Activated CD4-positive, CD25-positive, alpha-beta regulatory T cell treated with anti-CD3 and anti-CD28 coated beads, Interleukin-2, amount 50 U/mL, for 72 hours (primary cell): ENCODE measurements at places on chromosomes 12 and 14.

- no peak for DNase-seq
These were observed 1.9 kb upstream of the KDM2B start for GRCh38 chr12:121582583-121583333.

- no peak for DNase-seq
These were observed 112.0 kb downstream of the ANO6 start for GRCh38 chr12:45327823-45328383.

- DNase-seq = no peak
These were observed 83.1 kb downstream of the KICS2 start for GRCh38 chr12:64139021-64139420.

- DNase-seq = no peak
These were observed 387.5 kb downstream of the BCAT1 start for GRCh38 chr12:24561411-24561871.

GRCh38 chr14:75738192-75738591 lies 77.1 kb downstream of the TTLL5 start:
- DNase-seq = no peak

DNA sequence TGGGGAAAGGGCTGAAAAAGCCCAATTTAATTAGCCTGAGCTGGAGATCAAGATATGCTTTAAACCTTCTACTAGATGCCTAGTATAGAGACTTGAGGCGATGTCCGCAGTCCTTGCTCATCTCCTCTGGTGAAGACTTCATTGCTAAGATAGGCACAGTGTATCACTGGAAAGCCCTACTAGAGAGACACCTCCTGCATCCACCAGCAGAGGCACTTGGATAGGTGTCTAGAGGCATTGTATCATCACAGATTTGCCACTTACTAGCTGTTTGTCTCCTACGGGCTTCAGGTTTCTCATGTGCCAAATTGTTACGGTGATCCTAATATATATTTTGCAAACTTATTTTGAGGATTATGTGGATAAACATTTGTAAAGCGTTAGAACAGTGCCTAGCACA lies 1048.5 kb downstream of the GALC start:
- DNase-seq = no peak

DNA sequence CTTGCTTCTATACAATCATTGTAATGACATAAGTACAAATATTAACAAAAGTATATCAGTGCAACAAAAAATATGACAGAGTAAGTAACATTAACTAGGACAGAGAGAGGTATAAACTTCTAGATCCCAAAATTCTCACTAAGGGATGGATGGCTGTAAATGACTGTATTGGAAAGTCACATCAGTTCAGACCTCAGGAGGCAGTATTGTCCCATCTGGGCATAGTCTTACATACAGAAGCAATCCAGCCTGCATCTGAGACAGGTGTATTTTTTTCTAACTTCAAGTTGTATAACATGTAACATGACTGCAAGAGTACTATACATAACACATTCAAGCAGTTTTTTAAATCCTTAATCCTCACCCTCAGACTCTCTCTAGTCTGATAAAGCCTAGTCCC lies 99.0 kb downstream of the GARIN6 start:
- DNase-seq = no peak

GRCh38 chr12:132399092-132400010 lies 70.0 kb upstream of the GALNT9 start:
- no peak for DNase-seq

DNA sequence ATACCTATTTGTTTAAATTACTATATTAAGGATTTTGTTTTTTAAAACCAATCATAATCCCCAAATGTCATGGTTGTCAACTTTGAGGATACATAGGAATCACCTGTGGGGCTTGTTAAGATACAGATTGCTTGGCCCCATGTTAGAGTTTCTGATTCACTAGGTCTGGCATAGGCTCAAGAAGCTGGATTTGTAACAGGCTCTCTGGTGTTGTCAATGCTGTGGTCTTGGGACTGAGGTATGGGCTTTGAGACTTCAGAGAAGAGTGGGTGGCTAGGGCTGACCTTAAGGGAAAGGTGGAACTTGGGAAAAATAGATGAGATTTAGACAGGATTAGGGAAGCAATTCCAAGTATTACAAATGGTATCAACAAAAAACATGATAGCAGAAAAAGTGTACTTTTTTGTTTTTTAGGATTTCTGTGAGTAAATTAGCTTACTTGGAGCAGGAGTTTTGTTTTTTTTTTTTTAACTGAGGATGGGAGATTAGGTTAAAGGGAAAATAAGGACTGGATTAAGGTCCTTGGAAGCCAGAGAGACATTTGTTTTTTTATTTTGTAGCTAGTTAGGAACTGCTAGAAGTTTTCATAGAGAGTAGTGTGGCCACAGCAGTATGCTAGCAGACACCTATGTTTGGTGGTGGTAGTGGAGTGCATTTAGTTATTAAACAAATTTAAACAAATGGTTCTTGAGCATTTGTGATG lies 88.6 kb downstream of the RAD51B start:
- no peak for DNase-seq

DNA sequence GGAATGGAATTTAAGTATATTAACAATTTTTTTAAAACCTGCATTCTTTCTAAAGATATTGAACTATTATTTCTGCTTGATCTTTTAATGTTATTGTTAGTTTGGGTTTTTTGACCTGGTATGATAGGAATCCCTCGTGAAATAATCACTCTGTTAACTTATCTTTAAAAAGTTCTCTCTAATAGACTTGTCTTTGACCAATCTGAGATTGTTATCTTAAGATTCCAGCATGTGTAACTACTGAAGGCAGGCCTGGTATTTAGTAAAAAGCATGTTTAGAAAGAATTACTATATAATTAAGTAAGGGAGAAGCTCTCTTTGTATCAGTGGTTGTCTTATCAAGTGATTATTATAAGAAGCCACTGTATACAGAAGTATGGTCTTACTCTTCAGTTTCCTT lies 4.8 kb downstream of the TMTC2 start:
- DNase-seq = no peak

GRCh38 chr14:75096959-75097358 lies 27.5 kb downstream of the ZC2HC1C start:
- DNase-seq = no peak

DNA sequence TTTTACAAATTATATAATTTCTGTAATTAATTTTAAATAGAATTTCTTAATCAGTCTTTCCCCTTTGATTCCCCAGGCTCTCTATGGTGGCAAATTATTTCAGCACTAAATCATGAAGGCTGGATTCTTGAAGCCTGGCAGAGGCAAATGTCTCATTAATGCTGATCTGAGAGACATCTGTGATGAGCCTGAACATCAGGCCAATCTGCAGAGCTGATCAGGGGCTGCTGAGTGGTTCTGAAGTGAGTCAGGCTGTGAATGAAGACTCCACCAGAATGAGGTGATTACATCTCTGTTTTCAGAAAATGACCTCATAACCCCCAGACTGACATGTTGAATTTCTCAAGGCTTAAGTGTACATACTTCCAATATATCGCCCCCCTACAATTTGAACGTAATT lies 124.2 kb upstream of the MIS18BP1 start:
- DNase-seq = no peak

DNA sequence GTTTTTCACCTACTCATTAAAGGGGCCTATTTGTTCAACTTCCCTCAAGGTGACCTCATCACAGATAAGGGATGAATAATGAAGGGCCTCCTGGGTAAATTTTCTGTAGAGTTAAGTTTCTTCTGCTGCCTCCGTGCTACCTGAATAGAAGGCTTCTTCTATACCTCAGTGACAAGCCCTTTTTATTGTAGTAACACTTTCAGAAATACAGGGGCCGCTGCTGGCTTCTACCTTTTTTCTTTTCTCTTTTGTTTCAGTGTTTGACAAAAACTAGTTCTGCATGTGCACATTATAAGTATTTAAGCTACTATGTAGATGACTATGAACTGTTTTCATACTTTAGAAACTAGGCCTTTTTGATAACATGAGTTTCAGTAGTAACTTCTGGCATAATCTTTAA lies 207.0 kb downstream of the NAV3 start:
- DNase-seq = no peak

DNA sequence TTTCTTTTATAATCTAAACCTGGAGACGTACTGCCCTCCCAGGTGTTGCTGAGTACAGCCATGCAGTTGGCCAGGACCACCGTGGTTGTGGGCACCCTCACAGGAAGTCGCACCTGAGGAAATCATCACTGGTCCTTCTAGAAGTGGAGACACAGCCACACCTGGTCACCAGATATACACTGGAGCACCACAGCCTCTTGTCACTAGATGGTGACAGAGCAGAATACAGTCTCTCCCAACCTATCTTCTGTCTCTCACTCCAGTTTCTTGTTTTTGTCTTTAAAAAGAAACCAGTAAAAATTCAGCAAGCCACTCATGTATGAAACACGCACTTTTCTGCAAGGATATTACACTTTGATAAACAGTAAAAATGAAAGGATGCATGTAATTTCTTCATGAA lies 43.1 kb upstream of the GPHB5 start:
- DNase-seq = no peak

DNA sequence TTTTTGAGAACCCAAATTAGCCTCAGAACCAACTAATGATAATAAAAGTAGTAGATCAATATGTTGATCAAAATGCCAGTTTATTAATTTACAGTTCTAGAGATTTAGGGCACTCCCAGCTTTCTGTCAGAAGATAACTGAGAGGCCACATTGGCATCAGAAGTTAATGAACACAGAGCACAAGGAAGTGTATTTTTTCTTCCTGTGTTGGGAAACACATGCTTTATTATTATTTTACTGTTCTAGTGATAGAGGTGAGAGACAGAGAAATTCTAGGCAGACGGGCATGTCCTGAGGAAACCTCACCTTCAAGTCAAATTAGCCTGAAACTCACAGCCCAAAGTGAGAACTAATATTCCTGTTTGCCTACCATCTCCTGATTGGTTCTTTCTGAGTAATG lies 213.7 kb downstream of the PCNX1 start:
- no peak for DNase-seq

- no peak for DNase-seq
These were observed 19.3 kb downstream of the CPNE8 start for GRCh38 chr12:38886064-38886463.

DNA sequence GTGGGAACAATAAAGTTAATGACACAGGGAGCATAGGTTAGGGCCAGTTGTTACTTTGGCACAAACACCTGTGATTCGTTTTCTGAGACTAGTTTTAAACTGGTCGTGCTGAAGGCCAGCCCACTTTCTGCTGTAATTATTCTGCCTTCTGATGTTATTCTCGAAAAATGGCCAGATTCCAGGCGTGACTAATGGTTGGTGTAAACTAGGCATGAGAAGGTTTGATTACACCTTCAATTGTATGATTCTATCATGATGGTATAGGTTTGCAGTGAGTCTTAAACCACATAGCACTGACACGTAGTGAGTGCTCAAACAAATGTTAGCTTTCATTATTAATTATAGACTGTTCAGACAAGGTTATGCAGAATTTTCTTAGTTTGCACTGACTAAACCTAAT lies 39.0 kb downstream of the CKB start:
- no peak for DNase-seq

- no peak for DNase-seq
These were observed 286.6 kb upstream of the FLRT2 start for GRCh38 chr14:85243321-85243720.

GRCh38 chr12:103272949-103273348 lies 222.8 kb downstream of the C12orf42 start:
- DNase-seq = no peak

GRCh38 chr14:56686416-56686815 lies 106.8 kb downstream of the TMEM260 start:
- DNase-seq = no peak

- DNase-seq = no peak
These were observed 165.4 kb downstream of the DERA start for GRCh38 chr12:16076557-16076956.

DNA sequence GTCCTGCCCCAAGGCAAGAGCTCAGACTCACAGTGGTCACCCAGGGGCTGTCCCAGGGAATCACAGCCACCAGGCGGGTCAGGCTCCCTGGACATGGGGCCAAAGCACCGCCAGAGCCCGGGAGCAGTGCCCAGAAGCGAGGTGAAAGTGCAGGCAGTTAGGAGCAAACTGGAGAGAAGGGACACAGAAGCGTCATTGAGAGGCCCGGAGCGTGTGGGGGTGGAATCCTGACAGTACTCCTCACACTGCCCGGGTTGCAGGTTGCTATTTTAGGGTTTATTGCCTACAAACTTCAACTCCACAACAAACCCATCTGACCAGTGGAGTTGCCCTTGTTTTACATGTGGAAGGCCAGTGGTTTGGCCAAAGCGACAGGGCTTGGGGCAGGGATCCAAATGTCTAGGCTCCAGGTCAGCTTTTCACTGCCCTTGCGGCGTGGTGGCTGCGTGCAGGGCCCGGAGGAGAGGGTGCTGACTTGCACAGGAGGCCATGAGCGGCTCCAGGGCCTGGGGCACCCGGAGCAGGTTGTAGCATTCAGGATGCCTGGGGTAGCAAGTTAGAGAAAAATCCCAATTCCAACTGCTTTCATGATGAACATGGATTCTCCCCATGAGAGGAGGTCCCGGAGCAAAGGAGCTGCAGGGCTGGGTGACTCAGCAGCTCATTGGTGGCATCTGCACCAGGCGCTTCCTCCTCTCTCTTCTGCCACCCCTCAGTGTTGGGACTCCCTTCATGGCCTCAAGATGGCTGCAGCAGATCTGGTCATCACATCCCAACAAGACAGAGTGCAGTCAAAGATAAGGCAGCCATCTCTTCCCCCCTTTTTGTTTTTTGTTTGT lies 112.3 kb upstream of the NCOR2 start:
- no peak for DNase-seq

DNA sequence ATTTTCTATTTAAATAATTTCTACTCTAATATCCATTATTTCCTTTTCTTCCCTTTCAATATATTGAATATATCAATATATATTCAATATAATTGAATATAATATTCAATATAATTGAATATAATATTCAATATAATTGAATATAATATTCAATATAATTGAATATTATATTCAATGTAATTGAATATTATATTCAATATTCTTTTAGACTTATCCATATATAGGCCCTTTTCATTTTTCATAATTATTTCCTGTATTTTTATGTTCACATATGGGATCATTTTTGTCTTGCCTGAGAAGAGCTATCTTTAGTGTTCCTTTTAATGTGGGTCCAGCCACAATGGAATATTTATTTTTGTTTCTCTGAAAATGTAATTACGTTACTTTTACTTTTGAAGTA lies 88.9 kb upstream of the ESRRB start:
- DNase-seq = no peak

GRCh38 chr12:123077298-123078119 lies 73.4 kb downstream of the PITPNM2 start:
- DNase-seq = no peak
